Activated CD4-positive, alpha-beta T cell treated with anti-CD3 and anti-CD28 coated beads for 24 hours (primary cell): ENCODE measurements at places on chromosomes 3 and 15.

DNA sequence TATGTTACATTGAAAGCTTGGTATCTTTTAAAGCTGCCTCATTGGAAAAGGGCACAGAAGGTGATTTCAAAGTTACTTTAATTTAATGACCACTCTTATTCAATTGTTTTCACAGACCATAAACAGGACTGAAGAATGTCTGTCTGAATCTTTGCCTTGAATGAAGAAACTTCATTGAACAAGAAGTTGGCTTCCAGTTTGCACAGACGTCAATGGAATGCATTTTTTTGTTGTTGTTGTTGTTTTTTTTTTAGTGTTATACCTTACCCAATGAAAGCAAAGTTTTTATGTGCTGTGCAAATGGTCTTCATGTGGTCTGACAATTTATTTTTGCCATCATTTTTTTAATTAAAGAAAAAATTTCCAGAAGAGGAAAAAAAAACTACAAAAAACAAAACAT lies 602.7 kb upstream of the TGFBR2 start:
- no peak for DNase-seq

DNA sequence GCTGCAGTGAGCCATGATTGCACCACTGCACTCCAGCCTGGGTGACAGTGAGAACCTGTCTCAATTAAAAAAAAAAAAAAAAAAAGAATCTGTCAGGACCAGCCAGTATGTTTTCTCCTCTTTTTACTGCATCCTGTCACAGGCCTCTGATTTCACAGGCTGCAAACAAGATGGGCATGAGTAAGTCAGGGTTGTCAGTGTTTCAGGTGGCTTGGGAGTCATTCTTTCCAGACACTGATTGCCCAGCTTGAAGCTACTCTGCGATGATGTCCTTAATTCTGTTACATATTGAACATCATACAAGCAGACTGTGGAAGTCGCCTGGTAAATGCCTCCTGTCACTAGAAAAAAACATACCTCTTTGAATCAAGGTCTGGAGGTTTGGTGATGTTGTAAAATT lies 18.8 kb downstream of the DIS3L start:
- no peak for DNase-seq

- DNase-seq = no peak
These were observed 27.1 kb downstream of the FAH start for GRCh38 chr15:80179935-80180334.

DNA sequence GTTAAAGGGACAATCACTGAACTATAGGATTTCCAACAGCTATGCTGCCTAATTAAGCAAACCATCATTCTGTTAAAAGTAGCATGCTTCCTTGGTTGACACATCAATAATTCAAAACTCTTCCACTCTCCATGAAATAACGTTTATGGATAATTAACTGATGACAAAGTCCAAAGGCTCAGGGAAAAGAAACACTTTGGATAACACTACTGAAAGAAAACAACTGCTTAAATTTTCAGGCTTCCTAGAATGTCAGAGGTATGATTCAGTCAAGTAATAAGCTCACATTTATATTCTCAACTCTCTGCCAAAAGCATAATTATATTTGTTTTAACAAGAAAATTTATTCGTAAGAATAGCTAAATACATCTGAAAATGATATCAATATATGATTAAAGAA lies 49.6 kb downstream of the WDR72 start:
- no peak for DNase-seq

GRCh38 chr3:188185717-188186251 lies 31.8 kb downstream of the LPP start:
- no peak for DNase-seq

DNA sequence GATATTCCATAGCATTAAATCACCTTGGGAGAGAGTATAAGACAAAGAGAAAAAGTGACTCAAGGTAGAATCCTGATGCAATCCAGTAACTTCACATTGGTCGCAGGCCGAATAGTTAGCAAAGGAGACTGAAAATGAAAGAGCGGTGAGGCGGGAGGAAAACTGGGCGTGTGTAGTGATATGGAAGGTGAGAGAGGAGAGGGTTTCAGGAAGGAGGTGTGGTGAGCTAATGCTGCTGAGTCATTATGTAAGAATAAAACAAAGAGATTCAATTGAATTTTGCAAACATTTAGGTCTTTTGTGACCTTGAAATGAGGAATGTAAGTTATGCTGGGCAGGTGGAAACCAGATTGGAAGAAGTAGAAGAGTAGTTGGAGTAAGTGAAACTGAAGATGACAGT lies 235.3 kb downstream of the C3orf38 start:
- DNase-seq = no peak

DNA sequence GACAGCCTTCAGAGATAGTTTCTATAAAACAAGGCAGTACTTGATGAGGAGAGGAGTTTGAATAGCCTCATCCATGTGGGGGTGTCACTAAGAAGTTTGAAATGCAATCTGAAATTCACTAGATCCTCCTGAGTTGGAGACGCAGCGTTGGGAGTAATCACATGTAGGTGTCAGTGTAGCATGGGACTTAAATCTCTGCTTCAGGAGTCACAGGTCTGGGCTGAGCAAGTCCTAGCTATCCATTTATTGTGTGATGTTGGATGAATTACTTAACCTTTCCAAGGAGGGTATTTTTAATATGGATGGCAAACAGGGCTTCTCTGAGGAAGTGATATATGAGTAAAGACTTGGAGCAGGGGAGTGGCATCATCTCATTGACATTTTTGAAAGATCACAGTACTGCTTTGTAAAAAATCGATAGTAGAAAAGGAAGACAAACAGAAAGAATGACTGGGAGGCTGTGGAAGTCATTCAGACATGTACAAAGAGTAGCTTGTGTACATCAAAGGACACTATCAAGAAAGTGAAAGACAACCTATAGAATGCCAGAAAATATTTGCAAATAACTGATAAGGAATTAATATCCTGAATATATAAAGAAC lies 17.1 kb downstream of the CP start:
- DNase-seq = no peak

DNA sequence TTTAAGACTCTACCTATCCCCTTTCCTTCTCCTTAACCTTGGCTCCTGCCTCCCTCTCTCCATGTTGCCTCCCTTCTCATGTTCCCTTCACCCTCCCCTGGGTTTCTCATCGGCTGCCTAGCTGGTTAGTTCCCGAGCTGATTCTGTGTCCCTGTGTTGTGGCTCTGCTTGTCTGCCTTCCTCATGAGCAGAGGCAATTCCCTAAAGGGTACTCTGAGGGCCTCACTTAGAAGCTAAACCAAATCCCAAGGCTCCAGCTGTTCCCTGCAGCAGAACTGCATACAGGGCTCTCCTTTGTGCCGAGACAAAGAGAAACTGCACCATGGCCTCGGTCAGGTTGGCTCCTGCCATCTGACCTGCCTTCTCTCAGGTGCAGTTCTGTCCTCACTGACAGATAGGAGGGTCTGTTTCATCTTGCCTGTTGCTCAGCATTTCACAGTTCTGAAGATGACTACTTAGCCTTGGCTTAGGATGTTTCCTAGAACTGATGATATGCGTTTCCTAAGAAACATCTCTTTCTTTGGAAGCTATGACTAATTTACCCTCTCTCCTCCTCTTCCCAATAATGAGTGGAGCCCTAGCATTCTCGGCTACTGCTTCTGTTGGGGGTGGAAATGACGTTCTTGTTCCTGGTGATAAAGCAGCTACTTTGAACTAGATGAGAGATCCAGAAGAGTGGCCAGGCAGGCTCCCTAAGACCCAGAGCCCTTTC lies 27.1 kb downstream of the DUOX1 start:
- no peak for DNase-seq

DNA sequence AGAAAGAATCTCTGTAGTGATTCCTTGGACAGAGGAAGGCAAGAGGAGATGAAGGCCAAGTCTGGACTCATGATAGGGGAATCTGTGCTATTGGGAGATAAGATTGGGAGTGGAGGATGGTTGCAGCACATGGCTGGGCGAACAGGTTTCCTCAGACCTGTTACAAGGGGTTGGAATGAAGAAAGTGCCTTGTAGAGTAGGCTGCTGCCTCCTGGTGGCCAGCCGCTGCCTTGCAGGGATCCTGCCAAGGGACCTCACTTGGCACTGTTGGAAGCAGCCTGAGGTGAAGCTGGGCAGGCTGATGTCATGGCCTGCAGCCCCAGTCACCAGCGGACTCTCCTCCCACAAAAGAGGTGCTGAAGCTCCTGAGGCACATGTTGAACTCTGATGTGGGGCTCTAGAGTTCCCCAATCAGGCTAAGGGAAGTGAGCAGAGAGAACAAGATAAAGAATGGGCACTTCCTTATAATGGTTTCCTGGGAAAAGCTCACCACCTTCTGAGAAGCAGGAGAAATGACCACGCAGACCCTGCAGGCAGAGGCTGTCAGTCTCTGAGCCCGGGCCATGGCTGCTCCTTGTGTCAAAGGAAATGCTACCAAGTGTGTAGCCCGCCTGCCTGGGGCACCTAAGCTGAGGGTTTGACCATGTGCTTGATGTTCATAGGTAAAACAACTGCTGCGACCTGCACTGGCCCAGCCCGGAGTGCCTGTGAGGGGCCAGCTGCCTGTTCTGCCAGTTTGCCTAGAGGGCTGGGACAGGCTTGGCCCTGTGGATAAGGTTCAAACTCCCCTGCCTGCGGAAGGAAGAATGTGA lies 1.6 kb upstream of the TEX264 start:
- peak; percentile 77 for DNase-seq

GRCh38 chr15:94602754-94603470 lies 371.6 kb downstream of the MCTP2 start:
- no peak for DNase-seq

- no peak for DNase-seq
These were observed 123.9 kb upstream of the AGBL1 start for GRCh38 chr15:85955501-85956391.

DNA sequence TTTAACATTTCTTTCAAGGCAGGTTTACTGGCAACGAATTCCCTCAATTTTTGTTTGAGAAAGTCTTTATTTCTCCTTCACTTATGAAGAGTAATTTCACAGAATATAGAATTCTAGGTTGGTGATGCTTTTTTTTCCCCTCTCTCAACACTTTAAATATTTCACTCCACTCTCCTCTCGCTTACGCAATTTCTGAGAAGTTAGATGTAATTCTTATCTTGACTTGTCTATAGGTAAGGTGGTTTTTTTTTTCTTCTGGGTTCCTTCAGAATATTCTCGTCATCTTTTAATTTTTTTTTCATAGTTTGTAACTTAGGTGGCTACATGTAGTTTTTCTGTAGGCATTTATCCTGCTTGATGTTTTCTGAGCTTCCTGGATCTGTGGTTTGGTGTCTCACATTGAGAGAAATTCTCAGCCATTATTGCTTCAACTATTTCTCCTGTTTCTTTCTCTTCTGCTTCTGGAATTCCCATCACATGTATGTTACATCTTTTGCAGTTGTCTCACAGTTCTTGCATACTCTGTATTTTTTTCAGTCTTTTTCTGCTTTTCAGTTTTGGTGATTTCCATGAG lies 189.4 kb upstream of the GOLGA6L4 start:
- no peak for DNase-seq

DNA sequence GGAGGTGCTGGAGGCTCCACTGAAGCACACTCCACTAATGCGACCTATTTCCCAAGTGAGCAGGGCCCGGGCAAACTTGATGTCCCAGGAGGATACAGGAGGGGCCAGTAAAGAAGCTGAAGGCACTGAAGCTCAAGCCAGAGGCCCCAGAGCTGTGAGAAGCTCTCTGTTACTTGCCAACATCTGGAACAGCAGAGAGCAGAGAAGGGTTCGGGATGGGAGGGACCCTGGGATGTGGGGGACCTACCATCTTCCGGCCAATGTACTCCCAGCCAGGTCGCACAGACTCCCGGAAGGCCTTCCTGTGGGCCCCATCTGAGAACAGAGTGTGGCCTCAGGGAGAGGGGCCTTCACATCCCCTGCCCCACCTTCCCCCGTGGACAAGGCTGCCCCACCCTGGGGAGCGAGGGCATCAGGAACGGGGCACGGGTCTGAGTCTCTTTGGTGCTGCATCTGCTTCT lies 3.1 kb downstream of the HHATL start:
- DNase-seq = no peak

DNA sequence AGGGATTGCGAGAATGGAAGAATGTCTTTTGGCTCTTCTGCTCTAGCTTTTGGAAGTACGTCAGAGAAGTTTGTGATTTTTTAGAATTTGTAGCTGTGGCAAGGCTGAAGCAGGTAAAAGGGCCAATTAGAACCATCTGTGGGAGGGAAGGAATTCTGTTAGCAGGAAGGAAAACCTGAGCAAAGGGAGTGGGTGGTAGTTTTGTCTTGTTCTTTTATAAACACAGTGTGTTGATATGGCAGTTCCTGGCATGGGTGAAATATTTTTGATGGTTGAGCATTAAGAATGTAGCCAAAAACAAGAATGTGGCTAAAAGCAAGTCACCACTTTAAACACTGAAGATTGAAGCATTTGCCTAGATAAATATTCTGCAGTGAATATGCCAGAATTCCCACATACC lies 23.8 kb downstream of the DAG1 start:
- DNase-seq = no peak

GRCh38 chr15:75727851-75728715 lies 15.4 kb upstream of the CSPG4 start:
- DNase-seq = peak; percentile 56

GRCh38 chr3:181534781-181535221 lies 176.9 kb upstream of the SOX2 start:
- DNase-seq = no peak
